ENCODE measurements at places on chromosomes 7 and 10.

DNA sequence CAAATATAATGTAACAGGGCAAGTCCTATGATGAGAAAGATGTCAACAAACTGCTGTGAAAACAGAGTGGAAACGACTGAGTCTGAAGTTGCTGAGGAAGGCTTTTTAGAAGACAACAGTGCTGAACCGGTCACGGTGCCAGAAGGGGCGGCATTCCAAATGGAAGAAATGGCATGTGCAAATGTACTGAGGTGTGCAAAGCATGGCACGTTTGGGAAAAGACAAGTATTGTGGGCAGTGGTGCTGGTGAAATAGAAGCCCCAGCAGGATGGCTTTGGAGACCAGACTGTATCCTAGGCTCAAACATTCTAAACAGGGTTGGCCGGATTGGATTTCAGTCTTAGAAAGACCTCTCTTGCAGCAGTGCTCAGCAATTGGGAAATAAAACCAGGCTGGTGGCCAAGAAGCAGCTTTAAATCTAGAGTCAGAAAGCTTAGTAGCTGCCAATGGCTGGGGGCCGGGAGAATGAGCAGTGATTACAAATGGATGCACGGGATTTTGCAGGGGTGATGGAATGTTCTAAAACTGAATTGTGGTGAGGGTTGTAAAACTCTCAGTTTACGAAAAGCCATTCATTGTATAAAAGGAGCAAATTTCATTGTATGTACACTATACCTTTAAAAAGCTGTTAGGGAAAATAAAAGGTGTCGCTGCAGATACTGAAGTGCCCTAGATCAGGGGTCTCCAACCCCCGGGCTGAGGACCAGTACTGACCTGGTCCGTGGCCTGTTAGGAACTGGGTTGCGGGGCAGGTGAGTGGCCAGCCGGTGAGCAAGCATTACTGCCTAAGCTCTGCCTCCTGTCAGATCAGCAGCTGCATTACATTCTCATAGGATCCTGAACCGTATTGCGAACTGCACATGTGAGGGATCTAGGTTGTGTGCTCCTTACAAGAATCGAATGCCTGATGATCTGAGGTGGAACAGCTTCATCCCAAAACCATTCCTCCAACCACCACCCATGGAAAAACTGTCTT is 141.6 kb downstream of the HIBADH start:
- DNase-seq: no peak

- DNase-seq: no peak
Measured at GRCh38 chr10:89710753-89711152, 9.4 kb downstream of the KIF20B start.

GRCh38 chr7:15057272-15057671 is 154.7 kb upstream of the DGKB start:
- DNase-seq: no peak

DNA sequence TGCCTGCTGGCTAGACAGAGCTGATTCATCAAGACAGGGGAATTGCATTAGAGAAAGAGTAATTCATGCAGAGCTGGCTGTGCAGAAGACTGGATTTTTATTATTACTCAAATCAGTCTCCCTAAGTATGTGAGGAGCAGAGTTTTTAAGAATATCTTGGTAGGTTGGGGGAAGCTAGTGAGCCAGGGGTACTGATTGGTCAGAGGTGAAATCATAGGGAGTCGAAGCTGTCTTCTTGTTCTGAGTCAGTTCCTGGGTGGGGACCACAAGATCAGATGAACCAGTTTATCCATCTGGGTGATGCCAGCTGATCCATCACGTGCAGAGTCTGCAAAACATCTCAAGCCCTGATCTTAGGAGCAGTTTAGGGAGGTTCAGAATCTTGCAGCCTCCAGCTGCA is 39.8 kb downstream of the FOXI2 start:
- DNase-seq: no peak

GRCh38 chr7:12757443-12757842 is 70.0 kb downstream of the ARL4A start:
- no peak for DNase-seq

DNA sequence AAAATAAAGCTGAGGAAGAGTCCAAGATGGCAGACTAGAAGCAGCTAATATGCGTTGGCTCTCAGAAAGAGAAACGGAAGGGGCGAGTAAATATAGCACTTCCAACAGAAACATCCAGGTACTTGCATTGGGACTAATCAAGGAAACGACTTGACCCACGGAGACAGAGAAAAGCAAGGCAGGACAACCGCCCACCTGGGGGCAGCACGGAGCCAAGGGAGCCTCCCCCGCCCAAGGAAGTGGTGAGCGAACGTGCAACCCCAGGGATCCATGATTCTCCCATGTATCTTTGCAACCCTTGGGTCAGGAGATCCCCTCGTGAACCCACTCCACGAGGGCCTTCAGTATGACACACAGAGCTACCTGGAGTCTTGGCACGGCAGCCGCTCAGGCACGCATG is 45.4 kb upstream of the GRM3 start:
- DNase-seq: peak; percentile 53

DNA sequence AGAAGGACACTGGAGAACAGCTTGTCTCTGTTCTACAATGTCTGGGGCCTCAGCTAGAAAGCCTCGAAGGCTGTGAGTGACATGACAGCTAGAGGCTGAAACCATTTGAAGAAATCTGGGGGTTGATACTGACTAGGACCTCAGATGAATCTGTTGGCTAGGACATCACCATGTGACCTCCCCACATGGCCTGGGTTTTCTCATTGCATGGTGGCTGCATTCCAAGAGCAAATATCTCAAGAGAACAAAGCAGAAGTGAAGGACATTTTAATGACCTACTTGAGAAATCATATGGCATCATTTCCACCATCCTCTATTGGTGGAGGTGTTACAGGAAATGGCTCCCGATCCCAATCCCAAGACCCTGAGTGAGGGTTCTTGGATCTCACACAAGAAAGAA is 450.6 kb upstream of the AUTS2 start:
- peak; percentile 7 for DNase-seq

- no peak for DNase-seq
Measured at GRCh38 chr10:34993782-34994181, 96.4 kb downstream of the CUL2 start.

DNA sequence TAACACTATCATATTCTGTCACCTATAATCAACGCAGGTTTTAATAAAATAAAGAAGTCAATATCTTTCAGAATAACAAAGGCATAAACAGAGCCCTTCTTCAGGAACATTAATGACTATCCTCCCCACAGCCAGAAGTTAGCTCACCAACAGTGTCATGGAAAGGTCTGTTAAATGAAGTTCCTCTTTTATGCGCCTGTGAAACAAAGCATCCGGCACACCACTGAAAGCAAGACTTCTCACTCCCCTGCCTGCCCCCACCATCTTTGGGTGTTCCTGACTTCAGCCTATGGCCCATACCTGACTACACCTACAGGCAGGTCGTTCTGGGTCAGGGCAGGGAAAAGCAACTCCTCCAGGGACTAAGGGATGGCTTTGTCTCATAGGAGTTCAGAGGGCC is 205.4 kb downstream of the FANK1 start:
- no peak for DNase-seq

DNA sequence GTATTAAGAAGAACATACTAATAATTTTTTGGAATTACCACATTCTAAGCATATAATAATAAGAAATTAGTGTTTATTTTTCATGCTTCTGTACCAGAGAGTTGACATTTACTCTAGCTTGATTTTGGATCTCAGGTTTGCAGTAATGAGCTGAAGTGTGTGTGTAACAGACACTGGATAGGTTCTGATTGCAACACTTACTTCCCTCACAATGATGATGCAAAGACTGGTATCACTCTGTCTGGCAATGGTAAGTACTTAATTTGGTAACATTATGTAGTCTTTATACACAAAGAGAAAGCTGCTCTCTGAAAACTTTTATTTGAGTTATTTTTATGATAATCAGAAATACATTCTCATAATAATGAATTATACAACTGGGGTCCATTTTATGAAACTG is 54.1 kb downstream of the SRI start:
- DNase-seq: no peak

DNA sequence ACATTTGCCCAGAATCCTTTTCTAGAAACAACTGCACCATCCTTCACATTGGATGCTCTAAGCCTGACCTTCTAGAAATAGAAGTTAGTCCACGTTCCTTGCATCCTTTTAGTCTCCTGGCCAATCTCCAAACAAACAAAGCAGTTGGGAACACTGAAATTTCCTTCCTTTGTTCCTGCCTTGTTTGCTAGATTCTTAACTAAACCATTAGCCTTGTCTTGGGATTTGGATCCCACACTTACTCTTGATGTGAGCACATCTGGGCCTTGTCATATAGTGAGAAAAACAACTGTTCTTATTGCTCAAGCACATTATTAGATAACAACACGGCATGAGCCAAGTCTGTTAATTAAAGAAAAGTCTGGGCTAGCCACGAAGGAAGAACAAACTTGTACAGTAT is 319.3 kb upstream of the GHITM start:
- DNase-seq: no peak

- DNase-seq: peak; percentile 27
Measured at GRCh38 chr7:16815001-16815400, 10.2 kb upstream of the AGR2 start.

DNA sequence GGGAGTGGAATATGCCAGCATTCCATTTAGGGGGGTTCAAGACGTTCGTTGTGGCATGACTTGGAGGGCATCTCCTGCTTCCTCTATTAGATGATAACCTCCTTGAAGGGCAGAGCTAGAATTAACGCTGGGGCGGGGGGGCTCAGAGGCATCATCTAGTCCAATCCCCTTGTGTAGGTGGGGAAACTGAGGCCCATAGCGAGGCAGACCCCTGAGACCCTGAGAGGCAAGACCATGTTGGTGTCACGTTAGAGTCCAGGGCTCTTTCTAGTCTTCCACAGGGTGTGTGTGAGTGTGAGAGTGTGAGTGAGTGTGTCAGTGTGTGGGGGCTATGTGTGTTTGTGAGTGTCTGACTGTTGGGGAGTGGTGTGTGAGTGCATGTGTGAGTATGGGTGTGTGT is 29.3 kb upstream of the NUB1 start:
- DNase-seq: no peak

DNA sequence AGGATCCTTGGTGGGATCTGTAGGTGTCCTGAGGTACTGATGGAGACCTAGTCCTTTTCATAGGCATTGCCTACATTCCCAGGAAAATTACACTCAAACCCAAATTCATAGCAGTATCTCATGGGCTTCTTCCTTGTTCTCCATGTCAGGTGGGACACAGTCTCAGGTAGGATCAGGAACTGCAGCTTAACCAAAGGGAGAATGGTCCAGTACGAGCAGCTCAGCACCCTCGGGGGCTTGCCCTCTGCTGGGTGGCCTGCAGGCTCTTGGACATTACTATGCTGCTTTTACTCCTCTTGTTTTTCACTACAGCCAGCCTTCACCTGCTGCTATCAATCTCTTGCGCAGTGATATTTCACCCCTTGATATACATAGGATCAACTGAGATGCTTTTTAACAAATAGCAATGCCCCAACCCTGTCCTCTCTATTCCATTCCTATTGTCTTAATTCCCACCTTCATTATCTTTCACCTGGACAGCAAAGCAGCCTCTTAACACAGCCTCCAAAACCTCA is 28.6 kb downstream of the PLA2G12B start:
- no peak for DNase-seq

DNA sequence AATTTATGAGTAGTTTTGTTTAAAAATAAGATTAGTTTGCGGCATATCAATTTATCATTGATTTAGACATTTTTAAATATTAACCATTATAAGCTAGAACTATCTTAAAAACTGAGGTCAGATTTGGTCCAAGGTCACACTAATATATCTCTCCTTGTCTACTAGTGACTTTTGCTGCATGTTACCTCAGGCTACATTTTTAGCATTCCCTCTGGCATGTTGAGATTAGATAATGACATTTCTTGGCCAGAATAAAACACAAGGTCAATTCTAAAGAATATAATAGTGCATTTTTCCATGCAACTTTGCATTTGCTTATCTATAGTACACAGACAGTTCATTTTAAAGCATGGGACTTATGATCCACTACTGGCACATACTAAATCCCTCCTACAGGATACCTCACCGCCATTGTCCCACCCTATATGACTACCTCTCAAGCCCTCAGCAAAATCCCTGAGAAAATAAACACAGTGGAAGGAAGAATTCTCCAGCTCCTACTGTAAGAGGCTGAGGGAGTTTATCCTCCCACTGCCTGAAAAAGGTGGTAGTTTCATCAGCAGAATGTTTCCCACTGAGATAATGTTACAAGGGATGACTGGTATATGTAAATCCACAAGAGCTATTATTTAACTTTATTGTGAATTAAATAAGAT is 816.4 kb downstream of the GRM8 start:
- peak; percentile 19 for DNase-seq

- DNase-seq: peak; percentile 42
Measured at GRCh38 chr7:36896956-36897590, 172.8 kb upstream of the AOAH start.
